ENCODE measurements at places on chromosomes 3 and 15. TPM values are rescaled to one million over a fixed set of nuclear protein-coding genes. Genes with fewer than 3 reads are reported as not detected.

DNA sequence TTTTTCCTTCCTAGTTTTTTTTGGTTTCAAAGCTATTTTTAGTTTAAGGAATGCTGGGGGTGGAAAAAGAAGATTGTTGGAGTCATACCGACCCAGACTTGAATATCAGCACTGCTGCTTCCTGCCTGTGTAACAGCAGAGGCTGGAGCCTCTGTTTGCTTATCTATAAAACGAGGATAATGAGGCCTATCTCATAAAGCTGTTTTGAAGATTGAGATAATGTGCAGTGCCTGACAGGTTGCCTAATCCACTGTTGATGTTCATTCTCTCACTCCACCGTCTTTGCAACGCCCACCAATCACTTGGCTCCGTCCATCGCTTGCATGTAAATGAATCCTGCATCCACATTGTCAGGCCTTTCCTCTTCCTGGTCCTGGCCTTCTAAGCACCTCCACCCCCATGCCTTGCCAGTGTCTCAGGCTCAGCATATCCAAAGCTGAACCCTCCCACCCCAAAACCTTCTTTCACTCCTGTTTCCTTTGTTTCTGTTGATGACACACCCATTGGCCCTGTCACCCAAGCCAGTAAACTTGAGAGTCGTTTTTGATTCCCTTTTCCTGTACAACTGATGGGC, 94.9 kb downstream of the MEX3B start:
- H3K4me3 ChIP-seq: no peak overlapping the region
- H3K4me1 ChIP-seq: no peaks in the 10 kb centered on the region
- H3K36me3 ChIP-seq: no peaks in the 10 kb centered on the region
- no peak for DNase-seq
- no peak overlapping the region for H3K27ac ChIP-seq

DNA sequence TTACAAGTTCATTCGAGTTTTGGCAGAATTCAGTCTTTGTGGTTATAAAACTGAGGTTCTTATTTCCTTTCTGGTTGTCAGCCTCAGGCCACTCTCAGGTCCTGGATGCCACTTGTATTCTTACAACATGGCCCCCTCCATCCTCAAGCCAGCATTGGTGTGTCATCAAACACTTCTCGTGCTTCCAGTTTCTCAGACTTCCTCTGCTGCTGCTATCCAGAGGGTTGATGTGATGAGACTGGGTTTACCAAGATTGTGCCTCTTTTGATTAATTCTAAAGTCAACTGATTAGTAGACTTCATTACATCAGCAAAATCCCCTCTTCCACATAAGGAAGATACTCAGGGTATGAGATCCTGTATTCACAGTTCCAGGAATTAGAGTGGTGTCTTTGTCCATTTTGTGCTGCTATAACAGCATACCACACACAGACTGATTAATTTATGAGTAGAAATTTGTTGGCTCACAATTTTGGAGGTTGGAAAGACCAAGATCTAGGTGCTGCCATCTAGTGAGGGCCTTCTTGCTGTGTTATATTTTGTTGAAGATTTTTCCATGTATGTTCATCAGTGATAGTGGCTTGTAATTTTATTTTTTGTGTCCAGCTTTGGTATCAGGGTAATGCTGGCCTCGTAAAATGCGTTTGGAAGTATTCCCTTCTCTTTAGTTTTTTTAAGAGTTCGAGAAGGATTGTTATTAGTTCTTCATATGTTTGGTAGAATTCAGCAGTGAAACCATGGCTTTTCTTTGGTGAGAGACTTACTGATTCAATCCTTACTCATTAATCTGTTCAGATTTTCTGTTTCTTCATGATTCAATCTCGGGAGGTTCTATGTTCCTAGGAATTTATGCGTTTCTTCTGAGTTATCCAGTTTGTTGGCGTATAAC, 11.1 kb downstream of the LRCH3 start:
- peak overlapping the region; percentile 34 for H3K27ac ChIP-seq
- peaks cover 6% of the 10 kb centered on the region for H3K4me1 ChIP-seq
- DNase-seq: no peak
- no peak overlapping the region for H3K4me3 ChIP-seq
- H3K36me3 ChIP-seq: no peaks in the 10 kb centered on the region
- no peaks in the 10 kb centered on the region for H3K27me3 ChIP-seq

- H3K4me3 ChIP-seq: no peak overlapping the region
- H3K36me3 ChIP-seq: no peaks in the 10 kb centered on the region
- no peak for DNase-seq
- no peak overlapping the region for H3K27ac ChIP-seq
- no peaks in the 10 kb centered on the region for H3K4me1 ChIP-seq
These were observed 261.6 kb downstream of the CD47 start for GRCh38 chr3:107829185-107829584.

DNA sequence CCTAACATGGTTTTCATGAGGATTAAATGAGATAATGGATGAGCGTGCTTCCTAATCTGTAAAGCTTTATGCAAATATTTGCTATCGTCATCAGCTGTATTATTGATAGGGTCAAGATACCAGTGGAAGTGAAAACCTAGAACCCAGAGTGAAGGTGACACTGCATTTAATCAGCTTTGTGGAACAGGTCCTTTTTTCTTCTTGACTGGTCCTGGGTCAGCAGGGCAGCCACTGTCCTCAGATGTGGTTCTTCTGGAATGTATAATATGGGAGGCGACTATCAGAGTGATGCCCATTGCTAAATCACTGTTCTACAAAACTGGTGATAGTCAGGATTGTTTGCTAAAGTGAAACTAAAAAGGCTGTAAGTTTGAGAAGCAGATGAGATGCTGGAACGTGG, 41.4 kb downstream of the SORD start:
- H3K4me3 ChIP-seq: no peak overlapping the region
- H3K27me3 ChIP-seq: no peaks in the 10 kb centered on the region

DNA sequence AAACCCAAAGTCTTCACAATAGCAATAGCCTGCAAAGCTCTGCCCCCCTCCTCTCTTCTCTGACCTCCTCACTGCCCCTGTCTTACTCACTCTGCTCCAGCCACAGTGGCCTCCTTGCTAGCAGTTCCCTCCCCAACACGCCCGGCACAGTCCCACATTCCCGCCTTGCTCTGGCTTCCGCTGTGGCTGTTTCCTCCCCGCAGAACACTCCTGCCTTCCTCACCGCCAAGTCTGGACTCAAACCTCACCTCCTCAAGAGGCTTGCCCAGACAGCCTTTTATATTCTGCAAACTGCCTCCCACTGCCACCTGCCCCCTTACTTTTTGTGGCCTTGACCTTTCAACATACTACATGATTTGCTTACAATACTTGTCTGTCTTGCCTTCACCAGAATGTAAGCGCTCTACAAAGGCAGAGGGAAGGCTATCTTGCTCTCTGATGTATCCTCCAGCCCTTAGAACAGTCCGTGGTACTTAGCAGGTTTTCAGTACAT, 406 bp upstream of the MPI start:
- peak overlapping the region; percentile 65 for H3K4me3 ChIP-seq
- peaks cover 40% of the 10 kb centered on the region for H3K4me1 ChIP-seq
- H3K27me3 ChIP-seq: no peaks in the 10 kb centered on the region
- peak overlapping the region; percentile 56 for H3K27ac ChIP-seq

LRRC28 gene
- total RNA-seq: 18.2 TPM
